T-helper 2 cell (primary cell): ENCODE measurements at places on chromosomes 4 and X.

GRCh38 chr4:95158045-95158444 is 390.7 kb downstream of the UNC5C start:
- DNase-seq = no peak

DNA sequence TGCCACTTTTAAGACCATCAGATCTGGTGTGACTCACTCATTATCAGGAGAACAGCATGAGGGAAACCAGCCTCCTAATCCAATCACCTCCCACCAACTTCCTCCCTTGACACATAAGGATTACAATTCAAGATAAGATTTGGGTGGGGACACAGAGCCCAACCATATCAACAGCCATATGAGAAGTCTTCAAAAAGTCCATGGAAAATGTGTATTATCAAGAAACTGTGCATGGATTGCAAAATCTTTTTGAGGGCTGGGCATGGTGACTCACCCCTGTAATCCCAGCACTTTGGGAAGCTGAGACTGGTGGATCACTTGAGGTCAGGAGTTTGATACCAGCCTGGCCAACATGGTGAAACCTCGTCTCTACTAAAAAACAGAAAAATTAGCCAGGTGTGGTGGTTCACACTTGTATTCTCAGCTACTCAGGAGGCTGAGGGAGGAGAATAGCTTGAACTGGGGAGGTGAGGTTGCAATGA is 17.8 kb upstream of the RPL39 start:
- DNase-seq = no peak

DNA sequence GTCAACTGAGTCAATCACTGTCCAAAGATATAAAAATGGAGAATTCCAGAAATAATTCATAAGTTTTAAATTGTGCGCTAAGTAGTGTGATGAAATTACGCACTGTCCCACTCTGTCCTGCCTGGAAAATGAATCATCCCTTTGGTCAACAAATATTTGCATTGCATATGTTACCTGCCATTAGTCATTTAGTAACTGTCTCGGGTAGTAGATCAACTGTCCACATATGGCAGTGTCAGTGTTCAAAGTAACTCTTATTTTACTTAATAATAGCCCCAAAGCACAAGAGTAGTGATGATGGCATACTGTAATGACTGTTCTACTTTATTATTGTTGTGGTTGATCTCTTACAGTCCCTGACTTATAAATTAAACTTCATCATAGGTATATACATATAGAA is 3.4 kb downstream of the YTHDC1 start:
- no peak for DNase-seq

- no peak for DNase-seq
Measured at GRCh38 chr4:34790131-34790530, 1454.2 kb downstream of the ARAP2 start.

DNA sequence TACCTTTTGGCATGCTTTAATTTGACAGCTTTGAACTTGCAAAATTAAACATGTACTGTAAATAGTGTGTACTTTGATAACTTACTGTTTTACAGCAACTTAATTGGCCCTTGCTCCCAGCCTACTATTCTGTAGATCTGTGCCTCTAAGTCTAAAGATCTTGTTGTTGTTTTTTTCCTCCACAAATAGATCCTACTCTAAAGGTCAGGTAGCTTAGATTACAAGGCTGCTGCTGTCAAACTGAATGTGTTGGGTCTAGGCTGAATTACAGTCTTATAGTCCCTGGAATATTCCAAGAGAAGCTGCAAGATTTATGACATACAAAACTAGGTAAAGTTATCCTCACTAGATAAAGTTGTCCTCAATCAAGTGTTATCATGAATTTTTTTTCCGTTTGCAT is 18.7 kb downstream of the DIAPH2 start:
- no peak for DNase-seq

- no peak for DNase-seq
Measured at GRCh38 chrX:132954323-132954722, 4.1 kb downstream of the HS6ST2 start.

DNA sequence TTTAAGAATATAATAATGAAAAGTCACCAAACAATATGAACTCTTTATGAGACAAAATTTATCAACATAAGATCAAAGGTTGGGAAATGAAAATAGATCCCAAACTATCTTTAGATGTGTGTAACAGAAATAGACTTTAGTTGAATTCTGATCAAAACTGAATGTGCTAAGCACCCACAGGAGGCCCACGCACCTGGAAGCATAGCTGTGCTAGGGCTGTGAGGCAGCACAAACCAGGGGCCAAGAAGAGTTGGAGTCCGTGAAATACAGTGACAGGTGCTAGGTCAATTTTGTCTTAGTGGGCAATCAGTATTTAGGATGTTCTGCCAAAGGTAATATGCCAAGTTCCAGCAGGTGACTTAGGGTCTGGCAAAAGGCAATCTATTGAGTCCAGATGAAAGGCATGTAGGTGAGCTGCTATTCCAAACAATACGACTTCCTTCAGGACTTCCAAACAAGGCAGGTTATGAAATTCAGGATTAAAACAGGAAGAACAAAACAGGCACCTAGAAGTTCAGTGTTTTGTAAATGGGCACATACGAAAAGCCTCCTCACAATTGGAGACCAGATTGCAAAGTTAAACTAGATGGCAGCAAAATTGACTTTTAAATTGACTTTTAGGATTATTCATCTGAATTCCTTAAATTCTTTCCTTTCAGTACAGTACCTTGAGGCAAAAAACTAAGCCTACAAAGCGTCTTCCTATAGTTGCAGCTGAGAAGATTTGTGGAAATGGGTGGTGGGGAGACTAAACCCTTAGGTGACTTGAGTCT is 4.7 kb upstream of the PCDH18 start:
- no peak for DNase-seq
